ENCODE measurements at places on chromosomes 1 and 21. TPM values are rescaled to one million over a fixed set of nuclear protein-coding genes. Genes with fewer than 3 reads are reported as not detected.

DNA sequence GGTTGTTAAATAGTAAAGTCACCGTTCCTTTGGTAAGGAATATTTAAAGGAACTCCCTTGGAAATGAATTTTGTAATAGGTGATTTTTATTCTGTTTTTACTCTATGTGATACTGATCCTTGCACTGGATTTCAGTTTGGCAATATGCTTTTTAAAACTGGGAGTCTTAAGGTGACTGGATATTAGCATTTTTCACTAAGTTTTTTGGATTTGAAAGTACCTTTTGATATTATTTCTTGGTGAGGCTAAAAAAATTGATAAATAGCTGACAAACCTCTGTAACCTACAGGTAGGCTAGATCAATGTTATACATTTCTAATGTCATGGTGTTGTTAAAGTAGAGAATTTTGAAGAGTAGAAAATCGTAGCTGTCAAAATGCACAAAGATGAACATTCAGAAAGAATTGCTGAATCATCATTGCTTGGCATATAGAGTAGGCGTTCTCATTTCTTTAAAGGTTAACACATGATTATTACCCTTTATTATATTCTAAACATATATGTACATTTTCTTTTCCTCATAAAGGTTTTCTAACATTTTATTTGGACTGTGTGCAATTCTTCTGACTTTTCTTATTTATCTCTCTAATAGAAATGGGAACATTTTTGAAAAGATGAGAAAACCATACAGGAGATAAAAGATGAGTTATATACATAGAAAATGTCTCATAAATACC lies 1.5 kb upstream of the DNAJB4 start:
- no peak for DNase-seq

- DNase-seq = no peak
These were observed 299.7 kb downstream of the HMCN1 start for GRCh38 chr1:186033847-186034271.

GRCh38 chr1:212178851-212179250 lies 106.4 kb upstream of the PPP2R5A start:
- DNase-seq = no peak

- no peak for DNase-seq
These were observed 92.9 kb upstream of the ERG start for GRCh38 chr21:38591218-38591537.

GRCh38 chr1:21909787-21910503 lies 27.2 kb downstream of the HSPG2 start:
- DNase-seq = peak; percentile 78

DNA sequence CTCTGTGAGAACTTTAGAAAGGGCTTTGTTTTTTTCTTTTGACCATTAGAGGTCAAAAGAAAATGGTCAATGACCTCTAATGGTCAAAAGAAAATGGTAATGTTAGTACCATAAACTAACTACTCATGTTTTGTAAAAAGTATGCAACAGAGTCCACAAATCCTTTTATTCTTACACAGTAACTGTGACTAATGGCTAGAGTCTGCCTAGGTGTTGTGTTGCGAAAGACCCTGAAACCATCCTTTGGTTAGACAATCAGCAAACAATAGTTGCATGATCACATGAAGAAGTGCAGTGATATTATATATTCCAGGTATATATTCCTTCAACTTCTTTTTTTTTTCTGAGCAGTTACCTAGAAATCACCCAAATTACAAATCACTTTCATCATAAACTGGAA lies 40.9 kb downstream of the NEGR1 start:
- no peak for DNase-seq

DNA sequence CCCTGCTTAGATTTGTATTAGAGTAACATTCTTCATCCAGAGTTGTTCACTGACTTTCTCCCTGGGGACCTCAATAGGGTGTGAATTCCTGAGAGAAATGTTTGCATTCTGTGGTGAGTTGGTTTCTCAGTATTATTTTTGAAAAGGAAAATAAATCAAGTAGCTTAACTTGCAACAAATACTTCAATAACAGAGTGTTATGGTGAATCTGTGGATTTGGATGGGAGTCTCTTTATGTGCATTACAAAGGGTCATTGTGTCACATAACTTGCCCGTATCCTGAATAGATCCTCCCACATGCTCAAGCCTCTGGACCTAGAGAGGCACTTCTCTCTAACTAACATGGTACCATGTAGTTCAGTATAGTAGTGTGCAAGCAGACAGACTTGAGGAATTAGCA lies 68.4 kb upstream of the IPO9 start:
- no peak for DNase-seq

GRCh38 chr1:62045574-62045973 lies 149.1 kb upstream of the L1TD1 start:
- DNase-seq = no peak

DNA sequence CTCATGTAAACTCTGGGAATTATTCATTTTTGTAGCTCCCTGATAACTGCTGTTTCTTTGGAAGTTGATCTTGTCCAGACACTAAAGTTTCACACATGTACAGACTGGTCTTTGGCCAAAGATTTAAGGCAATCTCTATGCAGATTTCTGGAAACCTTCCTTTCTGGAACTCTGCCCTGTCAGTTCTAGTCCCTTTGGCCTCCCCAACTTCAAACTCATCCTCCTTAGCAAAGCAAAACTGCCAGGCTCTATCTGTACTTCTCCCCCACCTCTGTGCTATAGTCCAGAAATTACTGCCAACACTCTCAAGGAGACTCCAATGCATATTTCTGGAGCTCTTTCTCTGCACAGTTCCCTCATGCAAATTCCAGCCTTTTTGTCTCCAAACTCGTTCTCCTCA lies 36.5 kb downstream of the C1orf198 start:
- no peak for DNase-seq

GRCh38 chr1:59669752-59670312 lies 144.9 kb upstream of the HOOK1 start:
- no peak for DNase-seq

- no peak for DNase-seq
These were observed 12.2 kb downstream of the SLC37A1 start for GRCh38 chr21:42525676-42526378.

Gene SLC6A17
- total RNA-seq = under 0.01 TPM

Gene UBE2J2
- 39.8 TPM for total RNA-seq

Data from breast epithelium (tissue), 4 donors.